ENCODE measurements at places on chromosomes 3 and 15. TPM values are rescaled to one million over a fixed set of nuclear protein-coding genes. Genes with fewer than 3 reads are reported as not detected.

Gene GOLGA8J
- not detected for total RNA-seq

Gene P2RY14
- 2.5 TPM for total RNA-seq

Gene TM4SF18
- total RNA-seq: not detected

Gene ATP13A5
- not detected for total RNA-seq

Gene KCNH8
- not detected for total RNA-seq

Gene CP
- not detected for total RNA-seq

Gene IGDCC3
- total RNA-seq: not detected

Gene CCR3
- total RNA-seq: not detected

Gene GOLGA8T
- not detected for total RNA-seq

Gene CPN2
- total RNA-seq: not detected

Gene PCLAF
- total RNA-seq: 134 TPM

Gene CNOT10
- 74.0 TPM for total RNA-seq

Gene ATP2B2
- total RNA-seq: not detected

Gene GRK7
- total RNA-seq: not detected

Gene NECTIN3
- 2.7 TPM for total RNA-seq

Measured in activated naive CD8-positive, alpha-beta T cell treated with anti-CD3 and anti-CD28 coated beads for 36 hours (primary cell).